ENCODE measurements at places on chromosomes 2 and 18.

DNA sequence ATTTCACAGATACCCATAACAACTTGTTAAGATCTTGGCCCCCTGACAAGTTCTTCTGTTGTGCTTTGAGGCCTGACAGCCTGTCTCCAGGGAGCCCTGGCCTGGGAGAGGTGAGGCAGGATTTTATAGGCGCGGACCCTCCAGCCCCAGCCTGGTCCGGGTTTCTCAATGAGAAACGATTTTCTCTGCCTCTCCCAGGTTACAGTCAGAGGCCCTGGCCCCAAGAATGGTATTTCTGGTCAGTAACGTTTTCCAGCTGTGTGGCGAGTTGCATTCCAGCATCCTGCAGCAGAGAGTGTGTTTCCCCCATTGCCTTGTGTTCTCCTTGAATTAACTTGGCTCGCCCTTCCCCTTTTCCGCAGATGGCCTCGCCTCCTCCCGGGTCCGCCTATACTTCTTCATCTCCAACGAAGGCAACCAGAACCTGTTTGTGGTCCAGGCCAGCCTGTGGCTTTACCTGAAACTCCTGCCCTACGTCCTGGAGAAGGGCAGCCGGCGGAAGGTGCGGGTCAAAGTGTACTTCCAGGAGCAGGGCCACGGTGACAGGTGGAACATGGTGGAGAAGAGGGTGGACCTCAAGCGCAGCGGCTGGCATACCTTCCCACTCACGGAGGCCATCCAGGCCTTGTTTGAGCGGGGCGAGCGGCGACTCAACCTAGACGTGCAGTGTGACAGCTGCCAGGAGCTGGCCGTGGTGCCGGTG, 3.0 kb downstream of the INHBB start:
- no peak for DNase-seq

GRCh38 chr2:88248280-88248828, 78.2 kb downstream of the THNSL2 start:
- no peak for DNase-seq

DNA sequence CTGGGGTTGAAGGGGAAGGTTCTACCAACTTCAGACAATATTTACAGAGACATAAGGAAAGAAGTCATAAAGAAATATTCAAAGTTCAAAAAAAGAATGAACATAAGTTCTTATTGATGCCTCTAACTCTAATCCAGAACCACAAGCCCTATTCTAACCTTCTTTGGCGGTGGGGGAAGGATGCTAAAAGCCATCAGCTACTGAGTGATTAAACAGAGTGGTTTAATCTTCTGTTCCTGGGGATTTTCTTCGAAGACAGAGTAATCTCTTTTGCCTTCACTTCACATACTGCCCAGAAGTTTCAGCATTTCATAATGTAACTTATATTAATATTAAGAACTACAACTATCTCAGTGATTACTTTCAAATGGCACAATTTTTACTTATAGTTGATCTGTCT, 51.2 kb upstream of the TXNDC2 start:
- DNase-seq: no peak

- no peak for DNase-seq
Observed at GRCh38 chr2:185404578-185404977, 334.0 kb upstream of the FSIP2 start.

DNA sequence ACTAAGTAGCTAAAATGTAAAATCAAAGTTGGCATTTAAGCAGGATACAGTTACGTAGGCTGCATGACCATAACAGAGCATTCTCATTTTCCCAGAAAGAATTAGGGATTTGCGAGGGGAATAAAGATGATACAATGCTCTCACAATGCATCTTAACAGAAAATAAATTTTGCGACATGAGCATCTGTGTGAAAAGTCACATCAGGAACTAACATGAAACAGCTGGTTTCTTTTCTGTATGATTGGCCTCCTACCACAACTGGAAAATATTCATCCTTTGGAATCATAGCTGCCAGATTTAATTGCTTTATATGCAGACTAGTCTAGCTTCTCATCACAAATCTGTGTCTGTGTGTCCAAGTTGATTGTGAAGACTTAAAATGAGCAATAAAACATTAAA, 66.0 kb downstream of the KCTD18 start:
- no peak for DNase-seq

- DNase-seq: no peak
Observed at GRCh38 chr18:55031979-55032378, 72.7 kb upstream of the CCDC68 start.

DNA sequence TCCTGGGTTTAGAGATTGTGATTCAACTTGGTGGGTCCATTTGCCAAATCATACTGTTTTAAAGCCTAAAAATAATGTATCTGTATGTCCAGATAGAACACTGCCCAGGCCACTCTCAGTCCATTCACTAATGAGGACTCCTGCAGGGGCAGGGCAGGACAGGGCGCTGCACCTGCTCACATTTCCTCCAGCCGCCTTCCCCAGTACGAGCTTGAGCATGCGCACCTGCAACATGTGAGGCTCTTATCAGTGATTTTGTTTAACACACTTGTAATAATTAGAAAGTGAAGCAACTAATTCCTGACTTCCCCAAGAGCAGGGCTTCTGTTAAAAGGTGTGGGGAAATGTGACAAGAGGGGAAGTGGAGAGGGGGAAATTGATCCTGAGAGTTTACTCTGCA, 89.7 kb downstream of the AFF3 start:
- DNase-seq: no peak

- DNase-seq: no peak
Observed at GRCh38 chr2:198314559-198315153, 510.3 kb downstream of the PLCL1 start.

- no peak for DNase-seq
Observed at GRCh38 chr2:95388091-95388692, 14.3 kb upstream of the FAHD2A start.

DNA sequence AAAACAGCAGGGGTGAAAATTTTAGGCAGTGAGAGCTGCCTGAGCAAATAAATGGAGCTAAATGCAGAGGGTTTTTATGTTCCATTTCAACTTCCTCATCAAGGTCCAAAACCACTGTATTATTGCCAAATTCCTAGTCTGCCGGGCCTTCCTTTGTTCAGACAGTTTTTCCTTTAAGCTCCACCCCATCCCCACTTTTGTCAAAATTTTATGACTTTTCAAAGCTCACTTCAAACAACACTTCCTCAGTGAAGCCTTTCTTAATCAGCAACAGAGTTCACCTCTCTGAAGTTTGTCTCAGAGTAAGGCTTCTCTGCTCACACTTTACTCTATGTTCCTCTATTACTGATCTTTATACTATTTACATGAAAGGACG, 81.3 kb downstream of the CERKL start:
- no peak for DNase-seq

- DNase-seq: no peak
Observed at GRCh38 chr2:72931280-72931910, 14.1 kb downstream of the EMX1 start.

GRCh38 chr2:143928613-143929012, 591.3 kb downstream of the ZEB2 start:
- DNase-seq: no peak

GRCh38 chr2:102149243-102149642, 6.7 kb downstream of the IL1R1 start:
- no peak for DNase-seq

DNA sequence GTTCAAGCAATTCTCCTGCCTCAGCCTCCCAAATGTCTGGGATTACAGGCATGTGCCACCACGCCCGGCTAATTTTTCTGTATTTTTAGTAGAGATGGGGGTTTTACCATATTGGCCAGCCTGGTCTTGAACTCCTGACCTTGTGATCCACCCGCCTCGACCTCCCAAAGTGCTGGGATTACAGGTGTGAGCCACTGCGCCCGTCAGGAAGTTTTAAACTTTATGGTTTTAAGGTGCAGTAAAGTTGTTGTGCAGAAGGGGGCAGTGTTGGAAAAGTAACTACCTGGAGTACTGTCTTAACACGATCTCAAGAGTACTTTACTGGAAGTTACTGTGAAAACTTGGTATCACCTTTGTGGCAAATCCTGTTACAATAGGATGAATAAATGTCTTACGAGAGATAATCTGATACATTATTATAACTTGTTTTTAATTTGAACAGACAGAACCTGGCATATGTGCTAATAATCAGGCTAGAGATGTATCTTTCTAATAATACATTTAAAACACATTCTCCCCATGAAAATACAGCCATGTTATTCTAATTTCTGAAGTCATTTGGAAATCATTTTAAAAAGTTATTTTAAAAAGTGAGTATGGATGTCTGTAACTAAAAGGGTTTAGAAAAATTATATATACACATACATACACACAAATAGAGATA, 10.8 kb downstream of the SPDYA start:
- no peak for DNase-seq

- DNase-seq: no peak
Observed at GRCh38 chr18:36640021-36640952, 188.5 kb downstream of the TPGS2 start.

DNA sequence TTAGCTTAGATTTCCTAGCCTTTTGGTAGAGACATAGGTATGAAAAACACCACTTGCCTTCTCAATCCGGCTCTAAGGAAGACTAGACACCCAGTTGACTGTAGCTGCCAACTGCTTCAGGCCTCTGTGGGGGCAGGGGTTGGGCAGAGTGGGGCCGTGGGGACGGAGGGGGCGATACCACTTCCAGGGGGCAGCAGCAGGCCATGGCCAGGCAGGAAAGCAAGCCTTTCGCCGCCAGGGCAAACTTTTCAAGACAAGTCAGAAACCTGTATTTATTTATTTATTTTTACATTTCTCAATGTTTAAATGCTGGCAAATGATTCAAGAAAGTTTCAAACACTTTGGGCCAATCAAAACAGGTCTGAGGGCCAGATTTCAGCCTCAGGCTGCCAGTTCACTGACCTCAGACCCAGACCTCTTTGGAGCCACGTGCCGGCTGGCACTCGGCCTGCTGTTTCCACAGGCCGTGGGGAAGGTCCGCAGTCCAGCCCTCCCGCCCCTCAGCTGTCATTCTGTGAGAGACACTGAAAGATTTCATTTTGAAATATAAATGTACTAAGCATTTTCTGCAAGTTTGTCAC, 63.8 kb downstream of the MEX3C start:
- DNase-seq: no peak

DNA sequence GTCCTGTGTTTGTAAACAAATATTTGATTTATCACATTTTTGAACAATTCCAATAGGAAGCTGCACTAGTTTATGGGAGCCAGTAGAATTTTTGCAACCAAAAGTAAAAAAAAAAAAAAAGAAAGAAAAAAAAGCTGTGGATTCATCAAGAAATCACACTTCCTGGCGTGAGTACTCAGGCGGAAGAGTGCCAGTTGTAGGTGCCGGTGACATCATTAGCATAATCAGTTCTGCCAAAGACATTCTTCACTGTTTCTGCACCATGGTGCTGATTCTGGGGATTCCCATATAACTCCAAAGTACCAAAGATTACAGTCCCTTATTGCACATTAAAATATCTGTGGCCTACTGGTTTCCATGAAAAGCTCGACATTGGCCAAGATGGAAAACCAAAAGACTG, 32.8 kb downstream of the RAPGEF4 start:
- no peak for DNase-seq

DNA sequence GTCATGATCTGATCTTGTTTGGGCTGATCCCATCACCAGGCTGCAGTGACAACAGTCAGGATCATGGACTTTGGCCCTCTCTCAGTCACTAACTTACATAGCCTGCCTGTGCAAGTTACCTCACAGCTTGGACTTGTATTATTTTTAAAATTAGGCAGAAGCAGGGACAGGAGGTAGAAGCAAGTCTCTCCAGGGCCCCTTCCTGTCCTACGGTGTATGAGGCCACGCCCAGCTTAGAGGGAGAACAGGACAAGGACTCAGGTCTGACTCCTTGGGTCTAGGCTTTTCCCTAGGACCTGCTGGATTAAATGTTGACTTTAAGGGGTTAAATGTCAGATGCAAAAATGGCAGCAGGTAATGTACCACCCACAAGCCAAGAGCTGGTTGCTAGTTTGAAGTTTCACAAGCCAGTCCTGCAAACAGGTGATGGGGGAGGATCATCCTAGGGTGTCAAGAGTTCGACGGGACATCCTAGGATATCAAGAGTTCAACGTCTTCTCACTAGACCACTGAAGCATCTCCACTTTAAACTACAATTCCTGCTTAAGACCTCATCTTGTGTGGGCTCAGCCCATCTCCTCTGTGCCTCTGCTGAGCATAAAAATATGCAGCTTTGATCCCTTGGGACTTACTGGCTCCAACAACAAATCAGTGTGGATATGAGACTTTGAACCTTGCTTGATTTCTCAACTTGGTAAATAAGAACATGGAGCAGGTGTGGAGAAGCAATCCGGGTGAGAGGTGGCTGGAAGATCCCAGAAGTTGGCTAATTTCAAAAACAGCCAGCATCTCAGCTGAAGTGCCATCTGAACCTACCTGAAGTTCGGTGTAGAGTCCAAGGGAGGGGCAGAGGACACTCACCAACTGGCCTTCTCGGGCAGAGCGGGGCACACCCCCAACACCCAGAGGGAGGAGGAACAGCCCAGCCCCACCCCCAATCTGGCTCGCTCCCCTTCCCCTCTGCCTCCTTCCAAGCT, 39.5 kb downstream of the SFXN5 start:
- no peak for DNase-seq

GRCh38 chr18:76538846-76539245, 43.8 kb upstream of the ZNF516 start:
- DNase-seq: no peak

DNA sequence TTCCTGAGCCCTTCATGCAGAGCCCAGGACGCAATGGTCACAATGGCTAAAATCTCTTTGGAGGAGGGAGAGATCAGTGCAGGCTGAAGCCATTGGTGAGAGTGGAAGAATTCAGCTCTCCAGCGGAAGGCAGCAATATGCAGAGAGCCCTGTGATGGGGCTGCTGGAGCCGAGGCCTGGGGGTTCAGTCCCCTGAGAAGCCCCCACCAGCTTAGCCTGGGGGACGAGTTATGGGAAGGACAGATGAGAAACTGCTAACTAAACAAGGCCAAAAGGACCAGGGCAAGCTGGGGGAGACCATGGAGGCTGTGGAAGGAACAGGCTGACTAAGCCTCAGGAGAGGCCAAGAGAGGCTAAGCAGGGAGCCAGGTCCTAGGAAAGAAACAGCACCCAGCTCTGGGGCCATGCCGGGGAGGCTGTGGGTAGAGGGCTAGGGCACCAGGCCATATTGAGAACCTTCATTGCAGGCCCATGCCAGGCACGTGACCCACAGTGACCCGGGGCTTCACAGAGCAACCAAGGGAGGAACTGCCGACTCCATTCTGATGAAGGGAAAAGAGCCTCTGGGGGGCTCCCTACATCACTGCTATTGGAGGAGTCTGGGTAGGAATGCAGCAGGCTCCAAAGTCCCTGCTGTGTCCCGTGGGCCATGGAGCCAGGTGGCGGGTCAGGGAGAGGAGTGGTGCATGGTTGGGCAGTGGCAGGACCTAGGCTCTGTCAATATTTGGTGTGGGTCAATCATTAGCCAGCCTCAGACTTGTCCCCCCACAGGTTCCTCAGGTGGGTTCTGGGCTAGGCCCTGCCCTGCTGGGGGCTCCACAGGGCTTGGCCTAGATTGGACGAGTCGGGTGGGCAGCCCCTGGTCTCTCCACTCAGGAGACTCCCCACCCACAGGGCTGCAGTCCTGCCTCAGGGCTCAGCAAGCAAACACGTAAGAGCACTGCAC, 19.8 kb downstream of the PROC start:
- DNase-seq: no peak

Measured in omental fat pad (tissue), 4 donors.